Stimulated activated CD4-positive, alpha-beta T cell treated with anti-CD3 and anti-CD28 coated beads, Interleukin-4, amount 100 ng/mL, for 1 hour (primary cell): ENCODE measurements at places on chromosomes 3 and 15.

DNA sequence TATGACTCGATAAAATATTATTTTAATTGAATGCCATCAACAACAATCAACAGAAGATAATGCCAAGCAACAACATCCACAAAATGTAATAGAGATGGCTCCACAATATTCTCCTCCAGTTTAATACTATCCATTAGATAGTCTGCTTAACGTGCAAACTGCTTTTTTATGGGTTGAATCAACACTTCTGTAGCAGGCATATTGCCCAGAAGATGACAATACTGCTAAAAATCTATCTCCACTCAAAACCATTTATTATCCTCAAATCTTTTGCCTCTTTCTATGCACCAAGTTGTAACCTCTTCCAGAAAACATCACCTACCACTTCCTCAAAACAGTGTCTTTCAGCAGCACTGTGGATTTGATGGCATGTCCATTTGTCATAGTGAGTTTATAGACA, 295.7 kb upstream of the LMCD1 start:
- DNase-seq: no peak

- no peak for DNase-seq
Measured at GRCh38 chr3:20540066-20540465, 354.1 kb upstream of the SGO1 start.

- DNase-seq: no peak
Measured at GRCh38 chr15:89282631-89283030, 38.9 kb downstream of the FANCI start.

DNA sequence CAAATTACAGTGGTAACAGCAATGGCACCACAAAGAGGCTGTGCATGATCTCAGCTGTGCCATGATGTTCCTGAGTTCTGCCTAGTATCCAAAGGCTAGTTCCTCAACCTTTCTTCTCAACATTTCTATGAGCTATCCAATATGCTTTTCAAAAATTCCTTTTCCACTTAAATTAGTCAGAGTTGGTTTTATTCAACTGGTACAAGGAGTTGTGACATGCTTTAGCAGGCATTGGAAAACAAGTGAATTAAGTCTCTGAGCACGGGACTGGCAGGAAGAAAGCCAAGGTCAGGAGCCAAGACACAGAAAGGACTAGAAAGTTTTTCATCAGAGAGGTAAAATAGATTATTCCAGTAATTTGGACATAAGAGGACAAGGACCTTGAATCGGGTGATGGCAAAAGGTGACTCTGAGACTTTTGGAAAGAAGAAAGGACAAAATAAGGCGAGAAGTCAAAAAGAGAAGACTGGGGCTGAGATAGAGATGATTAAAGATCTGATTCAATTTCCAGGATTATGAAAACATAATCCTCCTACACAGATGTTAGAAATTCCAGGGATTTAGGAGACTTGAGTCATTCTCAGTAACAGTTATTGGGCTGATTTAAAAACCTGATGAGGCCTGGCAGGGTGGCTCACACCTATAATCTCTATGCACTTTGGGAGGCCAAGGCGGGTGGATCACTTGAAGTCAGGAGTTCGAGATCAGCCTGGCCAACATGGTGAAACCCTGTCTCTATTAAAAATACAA, 36.1 kb downstream of the PBRM1 start:
- DNase-seq: no peak

DNA sequence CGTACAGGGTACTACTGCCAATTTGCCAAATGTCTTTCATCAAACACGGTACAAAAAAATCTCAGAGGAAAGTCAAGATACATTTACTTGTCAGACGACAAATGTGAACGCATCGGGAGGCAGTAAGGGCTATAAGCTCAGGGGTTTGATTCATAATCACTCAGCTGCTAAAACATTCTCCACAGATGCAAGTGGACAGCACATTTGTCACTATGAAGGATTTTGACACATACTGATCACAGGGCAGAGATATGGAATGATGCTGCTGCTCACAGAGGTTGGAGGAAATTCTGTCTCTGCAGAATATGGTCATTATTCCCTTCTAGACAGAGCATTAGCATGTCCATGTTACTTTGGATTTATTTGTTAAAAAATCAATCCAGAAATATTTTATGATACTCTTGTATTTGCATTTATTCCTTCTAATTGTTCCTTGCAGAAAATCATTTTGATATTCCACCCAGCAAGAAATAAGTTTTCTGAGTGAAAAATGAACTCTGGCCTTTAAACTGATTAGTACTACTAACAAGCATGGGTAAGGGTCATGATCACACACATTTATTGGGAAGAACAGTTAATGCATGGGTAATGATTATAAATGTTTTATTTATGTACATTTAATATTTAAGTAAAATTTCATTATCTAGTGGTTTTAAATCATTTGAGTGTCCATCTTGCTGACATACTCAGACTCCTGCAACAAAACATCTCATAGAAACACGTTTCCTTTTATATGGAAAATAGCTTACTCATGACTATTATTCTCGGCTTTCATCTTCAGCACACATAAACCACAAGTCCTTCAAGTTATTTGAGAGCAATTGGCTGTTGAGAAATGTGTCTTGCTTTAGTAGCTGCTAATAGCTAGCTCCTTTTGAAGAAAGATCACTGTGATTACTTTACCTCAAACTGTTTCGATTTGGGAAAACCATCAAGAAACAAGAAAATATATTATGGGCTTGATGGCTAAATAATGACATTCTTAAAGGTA, 559.3 kb downstream of the MECOM start:
- DNase-seq: no peak

GRCh38 chr15:36186376-36186775, 393.1 kb upstream of the CDIN1 start:
- no peak for DNase-seq

GRCh38 chr15:49439678-49440395, 16.8 kb downstream of the FGF7 start:
- no peak for DNase-seq

- DNase-seq: no peak
Measured at GRCh38 chr3:158058495-158059130, 47.6 kb downstream of the SHOX2 start.

DNA sequence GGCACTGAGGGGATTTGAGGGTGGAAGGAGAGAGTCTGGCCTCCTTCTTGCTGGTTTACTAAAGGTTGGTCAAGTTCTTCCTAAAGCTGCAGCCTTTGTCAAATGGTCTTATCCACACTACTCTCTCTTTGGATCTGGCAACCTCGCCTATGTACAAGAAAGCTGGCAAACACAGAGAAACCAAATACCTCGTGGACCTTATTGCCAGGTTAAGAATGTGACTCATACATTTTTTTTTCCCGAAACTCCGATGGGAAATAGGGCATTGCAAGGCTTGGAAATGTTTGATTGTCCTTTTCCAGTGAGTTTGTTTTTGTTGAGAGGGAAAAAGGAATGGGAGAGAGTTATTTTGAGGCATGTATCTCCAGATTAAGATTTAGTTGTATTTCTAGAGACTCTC, 13.9 kb downstream of the EOMES start:
- DNase-seq: no peak

- DNase-seq: no peak
Measured at GRCh38 chr3:174191380-174191779, 667.8 kb upstream of the NAALADL2 start.

DNA sequence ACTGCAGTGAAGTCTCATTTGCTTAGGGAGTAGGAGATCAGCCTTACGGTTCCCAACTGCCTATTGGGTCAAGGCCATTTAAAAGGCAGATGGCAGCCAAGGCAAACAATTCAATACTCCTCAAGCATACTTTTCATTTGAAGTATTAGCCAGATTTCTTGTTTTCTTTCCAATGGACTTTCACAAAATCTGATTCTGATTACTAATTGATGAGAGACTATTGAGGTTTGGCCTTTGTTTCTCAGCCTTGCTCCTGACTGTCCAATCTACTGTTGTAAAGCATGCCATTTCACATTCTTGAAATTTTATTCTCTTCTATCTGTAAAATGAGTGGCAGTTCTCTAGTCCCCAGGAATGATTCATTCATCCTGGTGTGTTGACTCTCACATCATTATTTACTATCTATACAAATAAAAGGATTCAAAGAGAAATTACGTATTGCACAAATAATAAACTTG, 166.2 kb upstream of the TGFBR2 start:
- no peak for DNase-seq

DNA sequence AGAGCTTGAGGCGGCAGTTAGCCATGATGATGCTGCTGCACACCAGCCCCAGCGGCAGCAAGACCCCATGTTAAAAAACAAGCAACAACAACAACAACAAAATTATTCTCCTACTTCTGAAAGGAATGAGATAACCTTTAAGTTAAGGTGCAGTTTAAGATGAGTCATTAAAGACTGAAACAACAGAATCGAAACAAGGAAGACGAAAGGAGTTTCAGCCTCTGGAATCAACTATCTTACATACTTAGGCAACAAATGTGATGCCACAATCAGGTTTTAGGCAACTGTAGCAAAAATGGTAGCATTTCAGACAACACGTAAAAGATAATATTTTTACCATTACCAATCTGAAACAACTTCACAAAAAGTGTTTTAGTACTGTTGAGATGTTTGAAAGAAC, 12.2 kb downstream of the SCAANT1 start:
- no peak for DNase-seq

DNA sequence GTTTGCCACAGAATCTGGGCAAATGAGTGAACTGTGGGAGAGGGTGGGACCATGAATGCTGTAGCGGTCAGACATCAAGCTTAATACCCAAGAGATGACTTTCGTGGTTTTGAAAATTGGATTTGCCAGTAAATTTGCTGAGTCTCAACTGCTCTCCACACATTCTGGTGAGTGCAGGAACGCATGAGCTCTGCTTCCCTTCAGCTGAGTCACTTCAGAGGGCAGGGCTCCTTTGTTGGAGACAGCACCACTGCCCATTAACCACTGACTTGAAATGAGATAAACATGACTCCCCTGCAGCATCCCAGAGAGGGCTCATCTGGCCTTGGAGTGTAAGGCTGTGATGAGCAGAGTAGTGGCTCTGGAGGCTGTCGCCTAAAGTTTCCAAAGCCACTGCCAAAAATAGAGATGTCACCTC, 22.6 kb downstream of the RARRES1 start:
- no peak for DNase-seq

DNA sequence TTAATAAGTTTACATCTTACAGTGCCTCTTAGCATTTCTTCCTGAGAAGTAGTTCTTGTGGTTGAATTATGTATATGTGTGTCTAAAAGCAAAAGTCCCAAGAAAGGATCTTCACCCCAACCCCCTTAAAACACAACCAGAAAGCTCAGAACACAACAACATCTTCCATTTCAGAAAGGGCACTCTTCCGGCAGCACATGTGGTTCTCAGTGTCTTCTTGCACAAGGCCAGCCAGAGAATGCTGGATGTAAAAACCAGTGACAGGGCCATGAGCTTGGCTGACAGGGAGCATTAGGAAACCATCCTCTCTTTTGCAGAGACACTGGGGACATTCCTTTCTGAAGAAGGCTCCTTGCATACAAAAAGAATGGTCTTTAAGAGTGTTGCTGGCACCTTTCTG, 45.0 kb downstream of the EEFSEC start:
- DNase-seq: no peak
